ENCODE measurements at places on chromosomes 1 and 21. TPM values are rescaled to one million over a fixed set of nuclear protein-coding genes. Genes with fewer than 3 reads are reported as not detected.

GRCh38 chr1:180533266-180533987, 25.3 kb upstream of the OVAAL start:
- peak; percentile 83 for DNase-seq

GRCh38 chr1:100995198-100995988, 30.2 kb downstream of the DPH5 start:
- DNase-seq = no peak

DNA sequence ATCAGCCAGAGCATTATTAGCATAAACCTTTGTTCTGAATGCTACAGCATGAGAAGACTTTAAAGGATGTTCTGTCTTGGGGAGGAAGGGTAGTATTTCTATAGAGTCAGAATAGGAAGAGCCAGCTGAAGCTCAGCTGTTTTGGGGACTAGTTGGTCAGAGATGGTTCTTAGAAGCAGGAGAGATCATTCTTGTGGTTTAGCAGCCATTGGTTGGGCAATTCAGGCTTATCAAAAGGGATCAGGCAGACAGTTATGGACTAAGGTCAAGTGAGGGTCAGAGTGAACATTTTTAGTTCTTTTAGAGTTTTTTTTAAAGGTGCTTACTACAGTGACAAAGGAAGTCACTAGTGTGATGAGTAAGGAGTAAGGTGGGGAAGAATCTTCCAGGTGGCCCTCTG, 245.5 kb downstream of the RPS6KC1 start:
- DNase-seq = peak; percentile 6

- DNase-seq = no peak
Observed at GRCh38 chr1:48552420-48552819, 80.4 kb upstream of the SPATA6 start.

GRCh38 chr1:7287013-7287412, 484.1 kb upstream of the VAMP3 start:
- no peak for DNase-seq

PBX1 gene
- 9.8 TPM for polyA plus RNA-seq

Measured in GM23248 (cell line).